ENCODE measurements at places on chromosomes 1 and 21.

DNA sequence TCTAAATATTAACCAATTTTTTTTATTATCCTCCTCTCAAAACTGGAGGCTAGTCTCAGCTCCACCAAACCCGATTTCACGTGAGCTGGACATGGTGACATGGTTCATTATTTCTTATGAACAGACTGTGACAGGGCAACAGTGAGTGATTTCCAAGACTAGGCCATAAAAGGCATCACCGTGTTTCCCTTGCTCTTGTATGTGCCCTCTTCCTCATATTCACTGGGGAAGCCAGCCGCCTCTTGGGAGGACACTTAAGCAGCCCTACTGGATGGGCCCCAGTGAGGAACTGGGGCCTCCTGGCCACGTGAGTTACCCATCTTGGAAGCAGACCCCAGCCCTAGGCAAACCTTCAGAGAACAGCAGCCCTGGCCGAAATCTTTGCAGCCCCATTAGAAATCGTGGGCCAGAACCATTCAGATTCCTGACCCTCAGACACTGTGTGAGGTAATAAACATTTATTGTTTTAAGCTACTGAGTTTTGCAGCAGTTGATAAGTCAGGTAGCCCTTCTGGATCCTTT is 105.0 kb downstream of the GALNT2 start:
- DNase-seq: no peak

GRCh38 chr1:114203595-114204128 is 50.0 kb upstream of the SYT6 start:
- no peak for DNase-seq

GRCh38 chr1:77668924-77669449 is 13.5 kb downstream of the ZZZ3 start:
- no peak for DNase-seq

- DNase-seq: no peak
Measured at GRCh38 chr1:239204401-239204800, 182.0 kb upstream of the CHRM3 start.

DNA sequence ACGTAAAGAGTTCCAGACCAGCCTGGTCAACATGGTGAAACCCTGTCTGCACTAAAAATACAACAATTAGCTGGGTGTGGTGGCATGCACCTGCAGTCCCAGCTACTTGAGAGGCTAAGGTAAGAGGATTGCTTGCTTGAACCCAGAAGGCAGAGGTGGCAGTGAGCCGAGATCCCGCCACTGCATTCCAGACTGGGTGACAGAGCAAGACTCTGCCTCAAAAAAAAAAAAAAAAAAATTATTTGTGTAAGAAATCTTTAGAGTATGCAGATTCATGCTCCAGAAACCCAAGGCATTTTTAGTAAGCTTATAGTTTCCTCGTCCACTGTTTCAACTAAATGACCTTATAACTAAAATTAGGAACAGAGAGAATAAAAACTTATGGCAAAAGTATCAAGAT is 51.3 kb downstream of the ABL2 start:
- DNase-seq: no peak

DNA sequence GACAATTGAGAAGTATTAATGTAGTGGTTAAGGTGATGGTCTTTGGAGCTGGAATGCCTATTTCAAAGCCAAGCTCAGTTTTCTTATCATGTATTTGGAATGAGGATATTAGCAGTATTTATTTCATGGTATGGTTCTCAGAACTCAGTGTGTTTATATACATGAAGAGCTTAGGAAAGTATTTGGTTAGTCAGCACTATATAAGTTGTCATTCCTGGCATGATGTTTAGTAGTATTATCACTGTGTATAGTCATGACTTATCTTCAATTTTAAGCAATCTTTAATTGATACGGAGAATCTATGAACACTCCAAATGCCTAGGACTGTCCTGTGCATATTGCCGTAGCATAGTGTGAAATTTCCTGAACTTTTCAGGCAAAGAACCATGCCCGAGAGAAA is 501.9 kb upstream of the USP24 start:
- DNase-seq: no peak

DNA sequence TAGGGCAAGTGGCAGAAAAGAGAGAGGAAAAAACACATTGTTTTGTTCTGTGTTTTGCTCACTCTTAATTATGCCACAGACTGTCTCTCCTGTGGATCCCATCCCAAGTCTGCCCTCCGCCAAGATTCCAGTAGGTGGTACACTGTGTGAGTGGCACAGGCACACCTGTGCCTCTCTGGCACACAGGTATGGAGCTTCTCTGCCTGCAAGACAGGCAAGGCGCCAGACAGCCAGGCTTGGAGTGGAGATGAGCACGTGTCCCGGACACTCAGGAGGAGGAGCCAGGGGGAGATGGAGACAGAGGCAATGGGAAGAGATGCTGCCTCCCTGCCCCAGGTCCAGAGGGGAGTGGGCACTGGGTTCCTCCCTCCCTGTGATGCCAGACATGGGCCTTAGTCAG is 6.5 kb upstream of the GRIK3 start:
- DNase-seq: no peak
